ENCODE measurements at places on chromosomes 6 and 20.

DNA sequence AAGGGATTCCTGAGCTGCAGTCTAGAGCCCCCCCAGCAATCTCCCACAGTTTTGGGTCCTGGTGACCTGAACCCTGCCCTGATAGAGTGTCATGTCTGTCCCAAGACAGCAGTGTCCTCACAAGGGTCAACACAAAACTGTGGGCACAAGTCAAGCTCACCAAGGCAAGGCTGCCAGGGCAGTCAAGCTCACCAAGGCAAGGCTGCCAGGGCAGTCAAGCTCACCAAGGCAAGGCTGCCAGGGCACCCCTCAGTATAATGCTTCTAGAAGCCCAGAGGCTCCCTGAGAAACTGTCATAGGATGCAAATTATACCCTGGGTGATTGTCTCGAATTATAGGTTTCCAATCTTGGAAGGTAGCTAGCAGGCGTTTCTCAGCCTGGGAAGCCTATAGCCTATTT, 108.5 kb downstream of the NFATC2 start:
- no peak for DNase-seq

DNA sequence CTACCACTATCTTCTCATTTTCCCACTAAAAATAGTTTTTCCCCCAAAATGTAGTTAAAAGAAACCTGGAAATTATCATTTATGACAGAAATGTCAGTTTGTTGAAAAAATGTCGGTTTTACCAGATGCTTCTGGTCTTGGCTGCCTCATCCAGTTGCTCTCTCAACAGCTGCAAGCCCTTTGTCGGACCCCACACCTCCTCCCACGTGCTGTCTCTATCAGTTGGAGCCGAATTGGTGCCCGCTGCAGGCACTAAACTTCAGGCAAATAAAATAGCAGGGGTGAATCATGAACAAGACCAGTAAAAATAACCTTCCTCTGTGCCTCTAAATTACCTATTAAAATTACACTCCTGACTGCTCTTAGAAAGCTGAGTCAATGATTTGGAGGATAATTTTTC, 129.5 kb upstream of the CEP162 start:
- no peak for DNase-seq

GRCh38 chr6:75691012-75691411, 58.0 kb upstream of the MYO6 start:
- no peak for DNase-seq

GRCh38 chr6:127352524-127352923, 9.1 kb upstream of the ECHDC1 start:
- DNase-seq: no peak

Measured in NCI-H1436 treated with DMSO at 0.1 percent for 48 hours (cell line).